ENCODE measurements at places on chromosomes 11 and 22. TPM values are rescaled to one million over a fixed set of nuclear protein-coding genes. Genes with fewer than 3 reads are reported as not detected.

DNA sequence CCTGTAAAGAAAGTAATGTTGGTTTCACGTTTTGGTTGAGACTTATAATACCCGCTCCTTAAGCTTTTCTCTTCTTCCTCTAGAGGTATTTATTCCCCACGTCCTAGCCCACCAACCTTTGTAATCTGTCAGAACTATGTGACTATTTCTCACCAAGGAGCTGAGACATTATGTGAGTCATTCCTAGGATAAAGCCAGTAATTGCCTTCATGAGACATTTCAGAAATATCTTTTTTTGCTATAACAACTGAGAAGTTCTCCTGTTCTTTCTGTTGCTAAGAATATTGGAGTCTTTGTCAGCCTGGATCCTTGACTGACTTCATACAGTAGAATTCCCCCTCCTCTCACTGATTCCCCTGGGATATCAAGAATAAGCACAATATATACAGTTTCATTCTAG lies 1497.0 kb upstream of the TENM4 start:
- DNase-seq, result no peak

- DNase-seq, result no peak
These were observed 761.3 kb downstream of the OPCML start for GRCh38 chr11:132770829-132771530.

DNA sequence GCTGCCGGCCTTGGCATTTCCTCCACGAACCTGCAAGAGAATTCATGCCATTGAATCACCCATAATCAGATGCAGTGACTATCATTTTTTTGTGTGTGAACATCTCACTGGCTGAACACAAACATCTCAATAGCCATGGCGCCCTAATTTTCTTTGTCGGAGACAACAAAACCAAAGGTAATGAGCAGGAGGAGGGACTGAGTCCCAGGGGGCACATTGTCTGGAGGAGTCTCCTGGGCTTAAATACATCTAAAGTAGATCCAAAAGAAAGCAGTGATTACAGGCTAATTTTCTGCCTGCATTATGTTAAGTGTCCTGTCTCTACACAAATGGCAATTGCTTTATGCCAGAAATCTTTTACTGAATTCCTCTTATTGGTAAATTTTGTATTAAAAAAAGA lies 113.5 kb downstream of the NTM start:
- DNase-seq, result no peak

- DNase-seq, result no peak
These were observed 35.3 kb upstream of the ARHGAP20 start for GRCh38 chr11:110747531-110747930.

DNA sequence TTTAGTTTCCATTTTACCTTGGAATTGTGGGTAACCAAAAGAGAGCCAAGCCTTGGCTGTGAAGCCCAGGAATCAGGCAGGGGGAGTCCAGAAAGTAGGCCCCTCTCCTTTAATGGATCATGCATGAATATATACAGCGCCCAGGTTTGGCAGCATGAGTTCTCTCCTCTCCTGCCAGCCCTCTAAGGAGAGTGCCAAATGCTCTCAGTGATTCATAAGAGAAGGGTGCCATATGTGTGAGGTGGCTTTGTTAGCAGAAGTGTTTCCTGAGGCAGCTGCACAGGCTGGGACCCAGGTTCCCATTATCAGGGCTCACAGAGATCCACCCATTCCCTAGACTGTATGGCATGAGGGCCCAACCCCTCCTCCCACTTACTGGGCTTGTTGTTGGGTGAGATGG lies 52.3 kb upstream of the SCUBE2 start:
- DNase-seq, result no peak

GAS2L1 gene
- 20.4 TPM for total RNA-seq

CLCF1 gene
- total RNA-seq, result 5.8 TPM

GRCh38 chr11:36151933-36152580 lies 137.2 kb downstream of the COMMD9 start:
- DNase-seq, result no peak

ARL2 gene
- 103 TPM for total RNA-seq

DNA sequence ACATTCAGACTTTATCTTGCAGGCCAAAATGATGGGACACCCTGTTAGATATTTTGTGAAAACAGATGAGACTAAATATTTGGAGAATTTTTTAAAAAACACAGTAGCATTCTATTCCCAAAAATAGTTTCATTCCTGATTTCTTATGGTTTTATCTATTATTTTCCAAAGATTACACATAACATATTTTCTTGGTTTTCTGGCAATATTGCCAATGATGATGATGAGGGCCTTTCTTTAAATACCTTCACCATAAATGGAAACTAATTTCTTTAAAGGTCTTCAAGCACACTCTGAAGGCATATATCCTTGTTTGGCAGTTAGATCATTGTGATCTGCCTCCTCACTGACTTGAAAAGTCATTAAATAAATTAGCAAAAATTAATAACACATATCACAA lies 522.3 kb upstream of the LUZP2 start:
- DNase-seq, result no peak
